Stimulated activated CD4-positive, alpha-beta T cell treated with anti-CD3 and anti-CD28 coated beads, Interleukin-2, amount 100 ng/mL, for 24 hours (primary cell): ENCODE measurements at places on chromosomes 3 and 15.

- no peak for DNase-seq
These were observed 127.7 kb downstream of the IL1RAP start for GRCh38 chr3:190641564-190641963.

DNA sequence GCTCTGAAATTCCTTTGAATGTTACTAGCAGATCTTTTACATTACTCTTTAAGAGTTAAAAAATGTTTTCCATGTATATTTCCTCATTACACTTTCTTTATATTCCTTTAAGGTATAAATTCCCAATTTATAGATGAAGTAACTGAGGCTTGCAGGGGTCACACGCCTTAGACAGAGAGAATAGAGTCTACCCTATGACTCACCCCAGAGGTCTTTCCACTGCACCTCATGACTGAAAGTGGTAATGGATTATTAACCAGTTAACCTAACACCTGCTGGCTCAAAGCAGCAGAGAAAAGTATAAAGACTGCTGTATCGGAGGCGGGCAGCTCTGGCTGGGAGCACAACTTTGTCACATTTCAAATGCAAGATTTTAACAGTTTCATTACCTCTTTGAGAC lies 37.7 kb downstream of the LDHAL6B start:
- no peak for DNase-seq

DNA sequence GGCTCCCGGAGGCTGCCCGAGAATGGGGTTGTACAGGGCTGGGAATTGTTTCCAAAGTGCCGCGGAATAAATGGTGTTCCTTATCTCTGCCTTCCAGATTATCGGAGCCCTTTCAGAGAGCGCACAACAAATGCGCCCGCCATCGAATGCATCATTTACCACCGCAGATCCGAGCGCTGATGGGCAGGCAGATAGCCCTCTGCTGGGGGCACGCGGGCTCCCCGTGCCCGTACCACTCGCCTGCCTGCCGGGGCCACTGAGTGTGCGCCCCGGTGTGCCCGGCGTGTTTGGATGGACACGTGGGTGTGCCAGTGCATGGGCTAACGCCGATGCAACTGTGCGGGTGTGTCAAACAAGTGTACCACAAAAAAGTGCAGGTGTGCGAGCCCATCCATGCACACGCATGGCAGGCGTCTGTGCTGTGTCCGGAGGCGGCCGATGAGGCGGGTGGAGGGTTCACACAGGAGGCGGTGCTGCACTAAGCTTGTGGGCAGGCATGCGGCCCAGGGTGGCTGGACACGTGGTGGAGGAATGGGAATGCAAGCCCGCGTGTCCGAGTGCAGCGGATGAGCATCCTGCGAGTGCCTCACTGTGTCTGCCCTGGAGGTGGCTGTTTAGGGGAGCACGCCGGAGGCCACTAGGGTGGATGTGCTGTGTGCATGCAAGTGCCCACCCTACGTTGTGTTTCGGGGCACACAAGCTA lies 3.8 kb upstream of the GATA2 start:
- DNase-seq: no peak

DNA sequence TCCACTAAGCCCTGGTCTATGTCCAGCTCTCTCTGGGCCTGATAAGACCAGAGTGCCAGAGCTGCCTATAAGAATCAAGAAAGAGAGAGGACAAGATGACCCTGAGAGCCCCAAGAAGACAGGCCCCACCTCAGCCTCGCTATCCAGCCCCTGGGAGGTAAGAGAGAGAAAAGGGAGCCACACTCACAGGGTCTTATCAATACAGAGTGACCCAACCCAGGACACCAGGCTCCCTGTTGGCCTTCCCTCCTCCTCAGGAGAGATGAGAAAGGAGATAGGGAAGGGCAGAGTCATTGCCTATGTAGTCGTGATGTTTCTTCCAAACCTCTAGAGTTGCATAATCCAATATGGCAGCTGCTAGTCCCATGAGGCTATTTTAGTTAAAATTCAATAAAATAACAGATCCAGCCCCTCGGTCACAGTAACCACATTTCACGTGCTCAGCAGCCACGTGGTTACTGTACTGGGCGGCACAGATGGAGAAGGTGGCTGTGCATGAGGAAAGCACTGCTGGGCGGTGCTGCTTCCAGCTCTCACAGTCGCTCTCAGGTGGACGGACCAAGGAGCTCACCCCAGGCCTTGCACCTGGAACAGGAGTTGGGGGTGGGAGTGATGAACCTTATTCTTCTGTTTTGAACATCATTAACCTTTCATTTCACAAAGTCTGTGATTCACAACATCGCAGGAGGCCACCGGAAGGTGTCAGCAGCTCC lies 525.8 kb downstream of the SHQ1 start:
- no peak for DNase-seq

DNA sequence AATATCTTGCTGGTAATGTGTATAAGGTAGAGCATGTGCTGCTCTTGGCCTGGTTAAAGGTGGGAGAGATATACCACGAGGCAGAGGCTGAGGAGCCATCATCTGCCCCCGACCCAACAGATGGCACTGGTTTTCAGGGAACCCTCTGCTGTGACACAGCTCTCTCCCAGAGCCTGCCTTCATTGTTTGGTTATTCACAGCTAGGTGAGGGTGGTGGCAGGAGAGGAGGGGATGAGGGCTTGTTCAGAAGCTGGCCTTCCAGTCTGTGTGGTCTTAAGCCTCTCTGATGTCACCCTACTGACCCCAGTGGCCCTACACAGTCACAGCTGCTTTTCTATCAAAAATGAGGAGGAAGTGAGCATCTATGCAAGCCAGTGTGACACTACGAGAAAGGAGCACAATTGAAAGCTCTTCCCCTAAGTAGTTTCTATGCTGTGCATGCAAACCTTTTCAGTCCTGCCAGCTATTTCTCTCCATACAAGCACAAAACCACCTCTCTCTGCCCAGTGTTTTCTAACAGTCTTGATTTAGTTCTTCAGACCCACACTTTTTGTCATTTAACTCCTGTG lies 258.4 kb upstream of the AGTR1 start:
- no peak for DNase-seq

DNA sequence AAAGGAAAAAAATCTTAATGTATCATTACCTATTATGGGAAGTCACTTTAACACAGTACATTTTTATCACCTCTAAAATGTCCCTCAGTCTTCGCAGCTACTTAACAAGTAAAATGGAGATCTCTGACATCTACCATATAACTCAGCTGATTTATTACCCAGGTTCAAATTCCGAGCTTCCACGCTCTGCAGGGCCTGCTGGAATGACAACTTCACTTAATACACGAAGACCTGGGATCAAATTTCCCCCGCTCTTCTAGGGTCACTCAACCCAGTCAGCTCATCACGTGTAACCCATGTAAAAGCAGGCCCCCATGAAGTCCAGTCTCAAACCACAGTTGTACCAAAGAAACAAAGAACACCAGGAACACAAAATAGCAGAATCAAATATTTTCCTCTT lies 44.2 kb upstream of the ACP3 start:
- no peak for DNase-seq

DNA sequence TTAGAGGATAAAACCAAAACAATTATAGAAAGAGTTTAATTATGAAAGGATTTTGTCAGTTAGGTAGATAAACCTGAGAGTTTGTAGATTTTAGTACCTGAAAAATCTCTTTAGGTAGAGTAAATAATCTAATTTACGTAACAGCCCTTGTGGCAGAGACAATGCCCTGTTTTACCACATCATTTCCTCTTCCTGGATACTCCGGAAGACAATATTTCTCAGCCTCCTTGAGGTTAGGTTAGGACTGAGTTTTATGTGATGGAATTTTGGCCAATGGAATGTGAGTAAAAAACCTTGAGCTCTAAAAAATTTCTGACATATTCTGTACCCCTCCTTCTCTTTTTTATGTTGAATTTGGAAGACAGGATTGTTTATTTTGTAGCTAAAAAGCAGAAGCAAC lies 50.7 kb upstream of the TPRG1 start:
- DNase-seq: no peak

DNA sequence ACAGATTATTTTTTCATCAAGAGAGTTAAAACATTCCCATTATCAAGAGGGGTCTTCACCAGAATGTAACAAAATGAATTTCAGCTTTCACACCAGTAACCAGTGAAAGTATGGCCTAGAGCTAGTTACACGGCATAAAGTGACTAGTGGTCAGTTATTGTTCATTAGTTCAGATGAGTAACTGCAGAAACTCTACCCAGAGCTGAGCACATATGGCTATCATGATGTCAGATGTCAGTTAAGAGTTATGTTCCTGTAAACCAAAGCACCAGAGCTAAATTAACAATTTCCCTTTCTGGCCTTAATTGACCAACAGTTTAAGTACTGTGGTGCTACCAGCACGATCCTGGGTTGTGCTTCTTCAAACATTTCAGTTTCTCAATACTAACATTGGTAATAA lies 6.6 kb upstream of the MRPS25 start:
- no peak for DNase-seq

DNA sequence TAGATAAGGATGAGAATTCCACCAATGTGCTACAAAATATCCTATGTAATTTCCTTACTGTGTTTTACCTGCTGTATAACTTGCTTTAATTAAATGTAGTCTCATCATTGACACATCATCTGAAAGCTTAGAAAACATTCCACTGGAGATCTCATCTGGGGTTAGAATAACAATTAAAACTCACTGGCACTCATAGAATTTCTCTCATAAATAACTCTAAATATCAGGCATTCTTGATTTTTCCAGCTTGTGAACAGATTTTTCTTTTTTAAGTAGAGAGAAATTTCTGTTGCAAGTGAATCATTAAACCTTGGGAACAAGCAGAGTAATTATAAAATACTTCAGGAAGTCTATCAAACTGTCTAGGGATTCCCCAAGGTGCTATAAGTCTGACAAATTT lies 843.8 kb downstream of the NAALADL2 start:
- DNase-seq: no peak

DNA sequence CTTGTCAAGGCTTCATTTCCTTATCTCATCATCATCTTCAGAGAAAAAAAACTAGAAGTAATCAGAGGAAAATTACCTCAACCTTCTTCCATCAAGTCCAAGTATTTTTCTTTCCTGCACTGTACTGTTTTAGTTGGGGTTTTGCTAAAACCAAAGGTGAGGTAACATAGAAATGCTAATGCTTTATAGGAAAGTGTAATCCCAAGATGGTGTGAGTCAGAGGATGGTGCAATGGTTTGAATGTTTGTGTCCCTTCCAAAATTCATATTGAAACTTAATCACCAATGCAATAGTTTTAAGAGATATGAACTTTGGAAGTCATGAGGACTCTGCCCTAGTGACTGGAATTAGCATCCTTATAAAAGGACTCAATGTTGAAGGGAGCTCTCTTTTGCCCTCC lies 79.5 kb downstream of the KBTBD8 start:
- no peak for DNase-seq
